ENCODE measurements at places on chromosomes 16 and 17.
A peak's percentile ranks its signal among the peaks of the same experiment; 100 is the strongest.

GRCh38 chr16:12819126-12820117 is 15.7 kb upstream of the CPPED1 start:
- DNase-seq, result peak; percentile 67

DNA sequence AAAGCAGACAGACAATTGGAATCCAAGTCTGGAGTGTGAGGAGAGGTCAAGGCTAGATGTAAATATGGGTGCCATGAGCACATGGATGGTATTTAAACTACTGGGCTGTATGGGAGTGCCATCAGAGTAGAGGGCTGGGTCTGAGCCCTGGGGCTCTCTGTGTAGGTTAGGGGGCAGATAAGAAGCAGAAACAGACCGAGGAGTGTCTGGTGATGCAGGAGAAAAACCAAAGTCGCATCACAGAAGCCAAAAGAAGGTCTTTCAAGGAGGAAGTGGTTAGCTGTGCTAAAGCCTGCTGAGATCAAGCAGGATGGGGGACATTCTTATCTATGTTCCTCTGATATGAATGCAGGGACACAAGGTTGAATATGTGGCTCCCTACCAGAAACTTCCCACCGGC is 1.9 kb downstream of the TSEN54 start:
- no peak for DNase-seq

- DNase-seq, result no peak
Observed at GRCh38 chr17:58066401-58066800, 16.8 kb upstream of the DYNLL2 start.

- DNase-seq, result no peak
Observed at GRCh38 chr17:49287481-49287880, 56.9 kb upstream of the PHOSPHO1 start.

DNA sequence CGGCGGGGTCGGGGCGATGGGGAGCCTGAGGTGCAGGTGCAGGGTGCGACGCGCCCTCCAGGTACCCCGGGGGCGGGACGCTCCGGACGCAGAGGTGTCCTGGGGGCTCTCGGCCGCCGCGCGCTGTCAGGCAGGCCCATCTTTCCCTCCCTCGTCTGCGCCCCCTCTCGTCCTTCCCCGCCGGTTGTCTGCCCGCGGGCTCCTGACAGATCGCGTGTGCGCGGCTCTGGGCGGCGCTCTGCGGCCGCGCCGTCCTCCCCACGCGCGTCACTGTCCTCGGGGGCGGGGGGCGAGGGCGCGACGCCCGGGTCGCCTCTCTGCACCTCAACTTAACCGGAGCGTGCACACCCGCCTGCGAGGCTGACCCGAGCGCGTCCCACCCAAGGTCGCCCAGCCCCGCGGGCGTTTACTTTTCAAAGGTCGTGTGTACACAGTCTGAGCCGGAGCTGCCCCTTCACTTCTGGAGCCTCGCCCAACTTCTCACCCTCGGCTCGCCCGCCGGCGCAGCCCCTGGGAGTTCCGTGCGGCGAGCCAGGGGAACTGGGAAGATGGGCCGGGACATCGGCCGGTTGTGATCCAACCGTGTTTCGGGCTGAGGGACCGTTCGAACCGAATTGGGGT is 512 bp downstream of the AKAP1 start:
- peak; percentile 61 for DNase-seq

- DNase-seq, result no peak
Observed at GRCh38 chr16:88651276-88651988, 579 bp upstream of the CYBA start.

DNA sequence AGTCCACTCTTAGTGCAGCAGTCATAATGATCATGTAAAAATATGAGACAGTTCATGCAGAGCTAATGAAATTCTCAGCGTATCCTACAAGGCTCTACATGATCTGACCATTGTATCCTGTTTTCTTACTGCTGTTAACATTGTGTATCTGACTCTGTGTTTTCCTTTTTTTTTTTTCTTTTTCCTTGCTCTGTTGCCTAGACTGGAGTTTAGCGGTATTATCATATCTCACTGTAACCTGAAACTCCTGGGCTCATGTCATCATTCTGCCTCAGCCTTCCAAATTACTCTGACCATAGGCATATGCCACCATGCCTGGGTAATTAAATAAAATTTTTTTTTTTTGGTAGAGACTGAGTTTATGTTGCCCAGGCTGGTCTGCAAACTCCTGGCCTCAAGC is 12.1 kb downstream of the DUS2 start:
- DNase-seq, result no peak

DNA sequence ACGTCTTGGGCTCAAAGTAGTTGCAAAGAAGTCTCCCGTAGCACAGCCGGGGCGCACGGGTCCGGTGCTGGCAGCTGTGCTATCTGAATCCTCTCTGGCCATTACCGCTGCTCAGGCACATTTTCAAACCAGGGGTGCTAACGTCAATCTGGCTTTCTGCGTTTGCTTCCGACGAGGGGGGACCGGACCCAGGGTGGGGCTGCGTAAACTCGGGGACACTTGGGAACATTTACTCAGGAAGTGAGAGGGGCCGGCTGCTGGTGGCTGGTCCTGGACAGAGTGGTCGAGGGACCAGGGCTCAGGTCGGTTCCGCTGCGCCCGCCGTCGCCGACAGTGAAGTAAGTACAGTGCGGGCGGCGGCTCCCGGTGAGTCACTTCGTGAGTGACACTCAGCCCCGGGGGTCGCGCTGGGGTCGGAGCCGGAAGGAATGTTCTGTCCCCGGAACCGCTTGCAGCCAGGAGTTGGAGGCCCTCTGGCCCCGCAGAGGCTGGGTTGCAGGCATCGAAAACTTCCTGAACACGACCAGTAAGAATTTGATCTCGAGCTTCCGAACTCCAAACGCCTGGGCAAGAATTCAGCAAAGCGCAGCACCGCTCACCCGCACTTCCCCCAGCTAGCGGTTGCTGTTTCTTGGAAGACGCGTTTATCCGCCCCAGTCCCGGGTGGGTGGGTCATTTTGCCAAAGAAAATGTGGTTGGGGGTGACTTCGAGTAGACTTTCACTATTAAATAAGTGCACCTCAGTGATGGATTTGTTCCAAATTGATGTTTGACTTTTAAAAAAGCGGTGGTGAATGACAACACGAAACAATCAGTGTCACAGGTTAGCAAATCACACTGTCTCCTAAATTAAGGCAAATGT is 1.4 kb upstream of the HS3ST3B1 start:
- no peak for DNase-seq

- DNase-seq, result no peak
Observed at GRCh38 chr16:75085556-75085955, 31.0 kb downstream of the LDHD start.

DNA sequence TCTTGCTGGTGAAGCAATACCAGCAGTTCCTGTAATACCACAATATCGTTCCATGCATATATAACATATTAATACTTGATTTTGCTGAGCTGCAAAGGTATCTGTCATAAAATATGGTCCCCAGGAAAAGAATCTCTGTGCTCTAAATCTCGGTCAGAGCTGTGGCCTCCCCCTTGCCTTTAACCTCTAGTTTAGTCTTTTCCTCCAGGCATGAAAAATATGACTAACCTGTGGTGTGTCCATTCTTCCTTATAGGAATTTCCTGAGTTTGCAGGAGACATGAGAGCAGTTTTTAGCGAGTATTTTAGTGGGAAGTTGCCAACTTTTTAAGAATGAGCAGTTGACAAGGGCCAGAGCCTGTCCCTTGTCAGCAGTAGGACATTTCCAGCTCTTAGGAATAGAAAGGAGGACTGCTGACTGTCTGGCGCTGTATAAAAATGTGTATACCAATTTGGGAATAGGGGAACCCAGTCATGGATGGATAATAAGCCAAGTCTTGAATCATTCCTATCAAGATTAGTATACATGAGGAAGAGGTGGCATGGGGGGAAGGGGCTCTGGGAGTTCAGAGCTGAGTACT is 8.7 kb downstream of the ATXN1L start:
- no peak for DNase-seq

GRCh38 chr17:48487221-48487620 is 43.6 kb downstream of the HOXB1 start:
- no peak for DNase-seq

GRCh38 chr16:22205577-22206012 is 483 bp upstream of the EEF2K start:
- DNase-seq, result no peak

GRCh38 chr17:29131814-29132682 is 48.1 kb downstream of the MYO18A start:
- no peak for DNase-seq

Measured in A549 (cell line).